ENCODE measurements at places on chromosomes 1 and 21.

GRCh38 chr1:72284084-72284347, 1.7 kb upstream of the NEGR1 start:
- DNase-seq, result no peak

DNA sequence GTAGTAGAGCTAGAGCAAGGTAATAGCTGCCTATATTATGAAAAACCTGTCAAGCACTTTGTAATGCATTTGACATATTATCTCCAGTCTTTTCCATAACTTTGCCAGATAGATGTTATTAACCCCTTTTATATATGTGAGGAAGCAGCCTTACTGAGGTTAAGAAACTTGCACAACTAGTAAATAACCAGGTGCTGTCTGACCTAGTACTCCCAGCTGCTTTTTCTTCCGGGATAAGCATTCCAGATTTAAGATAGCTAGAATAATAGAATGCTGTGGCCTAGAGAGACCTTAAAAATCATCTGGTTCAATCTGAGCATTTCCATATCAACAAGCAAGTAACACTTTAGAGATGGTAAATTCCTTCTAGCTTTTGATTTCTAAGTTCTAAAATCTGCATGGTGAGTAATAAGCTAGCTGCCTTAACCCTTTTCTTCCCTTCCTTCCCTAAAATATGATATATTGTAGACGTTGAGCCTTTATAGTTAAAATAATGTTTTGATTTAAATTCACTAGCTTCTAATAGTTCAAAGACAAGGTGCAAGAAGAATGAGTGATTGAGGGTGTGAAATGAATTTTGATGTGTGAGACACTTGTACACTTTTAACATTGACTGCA, 1.8 kb downstream of the SH3GLB1 start:
- no peak for DNase-seq

GRCh38 chr1:93980320-93981273, 71.4 kb upstream of the GCLM start:
- DNase-seq, result no peak

- no peak for DNase-seq
These were observed 14.4 kb upstream of the ZFYVE9 start for GRCh38 chr1:52127181-52128180.

- no peak for DNase-seq
These were observed 14.0 kb downstream of the KRTAP24-1 start for GRCh38 chr21:30268608-30269197.

- no peak for DNase-seq
These were observed 140.6 kb upstream of the SAMSN1 start for GRCh38 chr21:14686466-14687267.

GRCh38 chr21:38494703-38495102, 3.6 kb downstream of the ERG start:
- DNase-seq, result no peak

DNA sequence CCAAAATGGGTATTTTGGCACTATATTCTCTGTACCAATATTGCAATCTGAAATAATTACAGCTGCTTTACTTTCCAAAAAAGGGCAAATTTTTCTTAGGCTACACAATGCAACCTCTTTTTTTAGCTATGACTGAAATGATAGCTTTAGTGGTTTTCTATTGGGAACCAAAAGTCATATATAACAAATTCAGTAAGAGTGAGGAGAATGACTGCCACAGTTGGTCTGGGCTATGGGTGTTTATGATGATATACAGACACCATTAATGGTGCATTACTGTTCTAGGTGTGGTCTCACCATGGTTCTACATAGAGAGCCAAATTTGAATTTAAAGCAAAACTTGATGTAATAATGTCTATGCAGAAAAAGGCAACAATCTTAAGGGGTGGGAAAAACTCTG, 72.3 kb upstream of the PTBP2 start:
- no peak for DNase-seq
